Activated CD8-positive, alpha-beta T cell treated with anti-CD3 and anti-CD28 coated beads for 36 hours (primary cell): ENCODE measurements at places on chromosomes 12 and 14. TPM values are rescaled to one million over a fixed set of nuclear protein-coding genes. Genes with fewer than 3 reads are reported as not detected.

GRCh38 chr14:90700933-90701776 lies 115.1 kb downstream of the TTC7B start:
- H3K27me3 ChIP-seq = no peaks in the 10 kb centered on the region
- DNase-seq = no peak
- no peaks in the 10 kb centered on the region for H3K4me1 ChIP-seq
- no peak overlapping the region for H3K4me3 ChIP-seq
- no peaks in the 10 kb centered on the region for H3K36me3 ChIP-seq

DNA sequence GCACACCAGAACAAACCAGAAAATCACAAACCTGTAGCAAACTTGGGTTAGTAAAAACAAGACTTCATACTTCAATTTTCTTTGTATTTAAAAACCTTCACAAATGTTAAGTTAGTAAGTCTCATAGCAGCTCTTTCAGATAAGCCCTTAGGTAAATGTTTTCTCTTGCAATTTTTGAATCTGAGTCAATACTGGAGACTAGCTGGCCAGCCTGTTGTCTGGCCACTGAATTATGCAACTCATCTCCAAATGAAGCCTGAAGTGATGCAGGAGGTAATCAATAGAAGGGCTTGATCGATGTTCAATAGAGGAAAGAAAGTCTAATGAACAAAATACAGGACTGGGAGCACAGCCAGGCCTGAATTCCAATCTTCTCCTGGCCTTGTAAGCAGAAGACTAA lies 465.2 kb downstream of the LRIG3 start:
- DNase-seq = no peak
- H3K27ac ChIP-seq = no peak overlapping the region
- H3K4me1 ChIP-seq = no peaks in the 10 kb centered on the region
- peaks cover 2% of the 10 kb centered on the region for H3K27me3 ChIP-seq

DNA sequence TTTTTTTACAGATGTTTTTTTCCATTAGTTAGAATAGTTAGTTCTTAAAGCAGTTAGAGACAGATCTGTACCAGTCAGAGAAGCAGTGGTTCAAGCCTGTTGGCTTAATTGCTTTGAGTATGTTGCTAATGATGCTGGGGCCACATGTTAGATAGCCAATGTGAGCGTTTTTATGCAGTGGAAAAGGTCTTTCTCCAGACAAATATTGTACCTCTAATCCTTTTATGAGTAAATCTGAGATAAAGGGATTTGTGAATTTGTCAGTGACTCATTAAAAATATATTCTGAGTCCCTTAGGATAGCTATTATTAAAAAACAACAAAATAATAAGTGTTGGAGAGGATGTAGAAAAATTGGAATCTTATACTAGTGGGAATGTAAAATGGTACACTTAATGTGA lies 154.2 kb downstream of the MSRB3 start:
- H3K27ac ChIP-seq = no peak overlapping the region
- no peak for DNase-seq
- H3K4me3 ChIP-seq = no peak overlapping the region
- no peaks in the 10 kb centered on the region for H3K4me1 ChIP-seq
- H3K36me3 ChIP-seq = no peaks in the 10 kb centered on the region

DNA sequence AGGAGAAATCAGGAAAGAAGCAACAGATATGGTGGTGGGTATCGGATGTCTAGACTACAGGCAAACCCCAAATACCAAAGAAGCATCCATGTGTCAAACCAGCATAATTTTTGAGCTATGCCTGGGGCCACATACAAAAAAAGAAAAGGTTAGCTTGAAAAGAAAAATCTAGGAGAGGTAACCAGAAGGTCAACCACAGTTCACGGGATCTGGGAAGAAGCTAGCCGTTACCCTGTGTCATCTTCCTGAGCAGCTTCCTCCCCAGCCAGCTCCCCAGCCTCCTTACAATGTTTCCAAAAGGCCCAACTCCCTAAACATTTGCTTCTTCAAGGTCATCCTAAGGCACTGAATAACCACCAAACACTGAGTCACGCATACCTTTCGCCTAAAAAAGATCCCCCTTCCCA lies 3.1 kb downstream of the SINHCAF start:
- peak overlapping the region; percentile 100 for H3K4me3 ChIP-seq
- H3K4me1 ChIP-seq = peaks cover 55% of the 10 kb centered on the region
- no peak for DNase-seq
- no peaks in the 10 kb centered on the region for H3K27me3 ChIP-seq
- peak overlapping the region; percentile 99 for H3K27ac ChIP-seq

GRCh38 chr12:45730084-45730347 lies 510 bp downstream of the ARID2 start:
- peak; percentile 62 for DNase-seq
- H3K27me3 ChIP-seq = no peaks in the 10 kb centered on the region
- peak overlapping the region; percentile 99 for H3K27ac ChIP-seq
- H3K4me1 ChIP-seq = peaks cover 23% of the 10 kb centered on the region

- no peak for DNase-seq
- peaks cover 3% of the 10 kb centered on the region for H3K36me3 ChIP-seq
- H3K4me1 ChIP-seq = peaks cover 59% of the 10 kb centered on the region
- peak overlapping the region; percentile 18 for H3K27ac ChIP-seq
- no peaks in the 10 kb centered on the region for H3K27me3 ChIP-seq
- no peak overlapping the region for H3K4me3 ChIP-seq
These were observed 735 bp upstream of the P2RX7 start for GRCh38 chr12:121131941-121132341.

DNA sequence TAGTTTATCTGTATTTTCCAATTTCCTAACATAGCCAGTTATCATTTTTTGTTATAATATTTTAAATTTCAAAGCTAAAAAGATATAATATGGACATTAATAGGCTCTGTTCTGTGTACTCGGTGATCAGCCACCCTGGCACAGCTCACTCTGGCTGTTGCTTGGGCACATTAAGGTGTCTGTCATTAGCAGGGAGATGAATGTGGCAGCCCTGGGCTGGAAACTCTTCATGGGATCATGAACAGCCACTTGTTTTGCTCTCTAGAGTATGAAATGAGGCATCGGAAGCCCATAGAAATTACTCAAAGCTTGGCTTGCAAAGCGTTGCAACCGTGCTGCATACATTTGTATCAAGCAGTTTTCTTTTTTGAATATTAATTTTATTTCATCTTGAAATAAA lies 233.2 kb downstream of the DACT1 start:
- no peaks in the 10 kb centered on the region for H3K4me1 ChIP-seq
- H3K4me3 ChIP-seq = no peak overlapping the region
- H3K27me3 ChIP-seq = no peaks in the 10 kb centered on the region
- H3K27ac ChIP-seq = no peak overlapping the region

DNA sequence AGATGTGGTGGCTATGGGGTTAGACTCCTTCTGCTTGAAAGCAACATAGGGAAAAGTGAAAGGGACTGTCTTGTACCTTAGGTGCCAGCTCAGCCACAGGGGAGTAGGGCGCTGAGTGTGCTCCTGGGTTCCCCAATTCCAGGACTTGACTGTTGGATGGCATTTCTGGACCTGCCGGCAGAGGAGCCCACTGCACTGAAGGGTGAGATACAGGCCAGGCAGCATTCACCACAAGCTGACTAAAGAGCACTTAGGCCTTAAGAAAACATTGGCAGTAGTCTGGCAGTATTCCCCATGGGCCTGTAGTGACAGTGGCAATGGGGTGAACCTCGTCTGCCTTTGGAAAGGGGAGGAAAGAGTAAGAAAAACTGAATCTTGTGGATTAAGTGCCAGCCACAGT lies 67.1 kb upstream of the TMTC2 start:
- no peak overlapping the region for H3K27ac ChIP-seq
- no peak for DNase-seq
- H3K4me3 ChIP-seq = no peak overlapping the region
- H3K4me1 ChIP-seq = no peaks in the 10 kb centered on the region

DNA sequence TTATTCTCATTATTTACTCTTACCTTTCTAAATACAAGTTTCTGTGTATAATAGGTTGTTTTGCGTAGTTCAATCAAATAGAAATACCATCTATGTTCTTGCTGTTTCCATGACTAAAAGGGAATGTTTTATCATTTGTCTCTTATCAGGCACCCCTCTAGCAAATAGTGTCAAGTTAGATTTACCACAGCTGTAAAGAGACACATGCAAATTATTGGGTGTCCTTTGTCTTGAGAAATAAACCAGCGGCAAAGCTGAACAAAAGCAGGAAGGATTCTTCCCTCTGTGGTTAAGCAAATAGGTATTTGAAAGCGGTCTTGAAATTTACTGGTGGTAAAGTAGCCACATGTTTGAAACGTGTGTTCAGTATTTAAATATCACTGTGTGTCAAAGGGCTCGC lies 405.9 kb downstream of the TMTC2 start:
- DNase-seq = no peak
- H3K4me3 ChIP-seq = no peak overlapping the region
- H3K27me3 ChIP-seq = no peaks in the 10 kb centered on the region
- H3K27ac ChIP-seq = no peak overlapping the region

DNA sequence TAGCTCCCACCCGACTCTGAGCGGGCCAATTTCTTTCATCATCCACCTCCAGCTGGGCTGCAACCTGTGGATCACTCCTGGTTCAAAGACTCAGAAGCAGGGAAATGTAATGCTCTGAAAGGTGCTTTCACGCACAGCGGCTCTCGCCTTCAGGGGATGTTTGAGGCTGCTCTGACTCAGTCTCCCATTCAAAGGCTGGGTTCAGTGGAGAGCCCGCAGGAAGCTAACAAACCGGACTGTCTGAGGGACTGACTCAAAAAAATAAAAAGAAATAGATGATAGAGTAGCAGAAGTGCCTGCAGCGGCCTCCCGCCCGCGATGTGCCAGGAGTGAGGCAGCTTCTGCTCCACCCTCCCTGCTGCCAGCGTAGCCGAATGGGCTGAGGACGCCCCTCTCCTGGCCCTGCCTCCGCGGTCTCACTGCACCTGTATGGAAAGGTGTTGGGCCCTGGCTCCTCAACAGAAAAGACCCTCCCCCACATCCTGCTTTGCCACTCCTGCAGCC lies 98.0 kb downstream of the GCH1 start:
- peaks cover 26% of the 10 kb centered on the region for H3K27me3 ChIP-seq
- no peak for DNase-seq
- H3K4me1 ChIP-seq = peaks cover under 1% of the 10 kb centered on the region

- no peak overlapping the region for H3K27ac ChIP-seq
- DNase-seq = no peak
- no peak overlapping the region for H3K4me3 ChIP-seq
- H3K4me1 ChIP-seq = no peaks in the 10 kb centered on the region
- H3K36me3 ChIP-seq = no peaks in the 10 kb centered on the region
These were observed 165.4 kb downstream of the DERA start for GRCh38 chr12:16076557-16076956.

- DNase-seq = no peak
- H3K27me3 ChIP-seq = no peaks in the 10 kb centered on the region
- no peak overlapping the region for H3K4me3 ChIP-seq
- H3K36me3 ChIP-seq = no peaks in the 10 kb centered on the region
- no peaks in the 10 kb centered on the region for H3K4me1 ChIP-seq
- H3K27ac ChIP-seq = no peak overlapping the region
These were observed 17.6 kb downstream of the KERA start for GRCh38 chr12:91040096-91040755.

DNA sequence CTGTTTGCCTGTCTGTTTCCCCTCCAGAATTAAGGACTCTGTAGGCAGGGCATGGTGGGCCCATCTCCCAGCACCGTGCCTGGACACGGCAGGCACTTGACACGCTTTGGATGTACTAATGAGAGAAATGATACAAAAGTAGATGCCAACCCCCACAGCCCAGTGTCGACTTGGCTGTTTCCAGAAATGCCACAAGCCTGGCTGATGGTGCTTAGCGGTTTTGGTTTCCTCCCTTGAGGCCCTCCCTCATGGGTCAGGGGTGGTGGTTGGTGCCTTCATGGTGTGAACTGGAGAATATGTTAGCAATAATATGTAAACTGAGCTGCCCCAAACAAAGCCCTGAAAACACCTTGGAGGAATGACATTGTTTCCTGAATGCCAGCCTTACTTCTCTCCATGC lies 55.5 kb upstream of the ESRRB start:
- no peak overlapping the region for H3K27ac ChIP-seq
- no peaks in the 10 kb centered on the region for H3K27me3 ChIP-seq
- no peak overlapping the region for H3K4me3 ChIP-seq
- DNase-seq = no peak

GRCh38 chr14:70188322-70188658 lies 461 bp downstream of the SLC8A3 start:
- H3K36me3 ChIP-seq = no peaks in the 10 kb centered on the region
- H3K4me3 ChIP-seq = peak overlapping the region; percentile 74
- peaks cover 56% of the 10 kb centered on the region for H3K27me3 ChIP-seq
- peak overlapping the region; percentile 44 for H3K27ac ChIP-seq
- DNase-seq = peak; percentile 62

DNA sequence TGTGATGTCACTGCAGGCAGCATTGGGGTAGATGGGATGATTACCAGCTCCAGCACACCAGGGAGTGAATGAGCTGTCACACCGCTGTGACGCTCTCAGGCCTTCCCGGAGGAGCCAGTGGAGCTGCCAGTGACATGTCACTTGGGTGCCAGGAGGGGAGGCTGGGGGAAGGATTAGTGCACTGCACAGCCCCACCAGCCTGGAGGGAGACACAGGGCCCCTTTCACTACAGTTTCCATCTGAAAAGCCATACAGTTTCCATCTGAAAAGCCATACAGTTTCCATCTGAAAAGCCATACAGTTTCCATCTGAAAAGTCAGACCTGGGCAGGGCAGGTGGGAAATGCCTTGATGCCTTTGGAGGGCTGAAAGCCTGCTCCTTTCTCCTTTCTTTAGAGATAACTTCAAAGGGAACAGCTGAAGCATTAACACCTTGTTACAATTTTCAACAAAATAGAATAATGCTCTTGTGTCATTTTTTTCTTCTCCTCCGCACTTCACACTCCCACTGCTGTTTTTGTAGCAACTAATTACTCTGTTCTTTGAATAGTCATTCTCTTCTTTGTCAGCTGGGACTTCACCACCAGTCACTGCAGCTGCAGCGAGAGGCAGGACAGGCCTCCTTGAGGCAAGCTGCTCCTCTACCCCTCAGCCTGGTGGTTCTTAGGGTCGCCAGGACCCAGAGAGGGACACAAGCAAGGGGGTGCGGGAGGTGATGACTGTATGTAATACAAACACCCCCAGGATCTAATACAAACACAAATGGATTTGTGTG lies 256.9 kb upstream of the RGS6 start:
- H3K4me1 ChIP-seq = peaks cover 18% of the 10 kb centered on the region
- H3K4me3 ChIP-seq = no peak overlapping the region
- no peak for DNase-seq
- H3K27me3 ChIP-seq = no peaks in the 10 kb centered on the region
- H3K36me3 ChIP-seq = peaks cover 60% of the 10 kb centered on the region

GRCh38 chr12:89494411-89495231 lies 30.0 kb downstream of the GALNT4 start:
- no peaks in the 10 kb centered on the region for H3K27me3 ChIP-seq
- H3K36me3 ChIP-seq = peaks cover 28% of the 10 kb centered on the region
- peak; percentile 73 for DNase-seq
- peaks cover 20% of the 10 kb centered on the region for H3K4me1 ChIP-seq

GRCh38 chr12:32893458-32893857 lies 3.1 kb downstream of the PKP2 start:
- no peaks in the 10 kb centered on the region for H3K36me3 ChIP-seq
- no peak overlapping the region for H3K27ac ChIP-seq
- no peak overlapping the region for H3K4me3 ChIP-seq
- peaks cover 46% of the 10 kb centered on the region for H3K27me3 ChIP-seq
- H3K4me1 ChIP-seq = peaks cover 11% of the 10 kb centered on the region
- no peak for DNase-seq

- peak overlapping the region; percentile 92 for H3K4me3 ChIP-seq
- H3K27ac ChIP-seq = no peak overlapping the region
- H3K4me1 ChIP-seq = peaks cover 20% of the 10 kb centered on the region
- no peak for DNase-seq
- no peaks in the 10 kb centered on the region for H3K27me3 ChIP-seq
- H3K36me3 ChIP-seq = no peaks in the 10 kb centered on the region
These were observed 977 bp downstream of the HEATR5A start for GRCh38 chr14:31419179-31419966.

Gene BBS10
- 3.7 TPM for total RNA-seq

Gene PPP1R1A
- not detected for total RNA-seq

Gene SLIRP
- 141 TPM for total RNA-seq

Gene ANP32D
- total RNA-seq = not detected

Gene CCNK
- total RNA-seq = 98.8 TPM

Gene MUCL1
- not detected for total RNA-seq

Gene SLC5A8
- not detected for total RNA-seq

Gene TGM1
- 3.0 TPM for total RNA-seq

Gene KERA
- total RNA-seq = not detected
